Esophagus muscularis mucosa (tissue), 4 donors: ENCODE measurements at places on chromosomes 12 and 14.

DNA sequence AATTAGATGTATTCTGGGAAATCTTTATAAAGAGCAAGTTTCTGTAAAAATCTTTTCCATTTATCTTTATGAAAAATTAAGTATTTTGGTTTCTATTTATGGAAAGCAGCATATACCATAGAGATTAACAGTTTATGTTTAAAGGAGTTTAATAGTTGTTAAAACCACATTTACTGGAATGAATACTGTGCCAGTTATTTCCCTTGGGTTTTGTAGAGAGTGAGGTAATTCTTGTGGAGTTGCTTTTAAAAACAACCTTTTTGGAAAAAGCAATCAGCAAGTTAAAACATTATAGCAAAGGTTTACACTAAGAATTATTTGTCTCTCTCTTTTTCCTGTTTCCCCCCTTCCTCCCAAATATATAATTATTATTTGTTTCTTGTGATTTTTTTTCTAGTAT lies 34.9 kb downstream of the AEBP2 start:
- H3K27ac ChIP-seq, result no peak overlapping the region
- H3K4me3 ChIP-seq, result no peak overlapping the region
- no peak for DNase-seq

- no peak overlapping the region for H3K27ac ChIP-seq
- H3K4me3 ChIP-seq, result no peak overlapping the region
- H3K36me3 ChIP-seq, result no peaks in the 10 kb centered on the region
- no peaks in the 10 kb centered on the region for H3K4me1 ChIP-seq
These were observed 37.1 kb upstream of the AMN1 start for GRCh38 chr12:31765931-31766330.

DNA sequence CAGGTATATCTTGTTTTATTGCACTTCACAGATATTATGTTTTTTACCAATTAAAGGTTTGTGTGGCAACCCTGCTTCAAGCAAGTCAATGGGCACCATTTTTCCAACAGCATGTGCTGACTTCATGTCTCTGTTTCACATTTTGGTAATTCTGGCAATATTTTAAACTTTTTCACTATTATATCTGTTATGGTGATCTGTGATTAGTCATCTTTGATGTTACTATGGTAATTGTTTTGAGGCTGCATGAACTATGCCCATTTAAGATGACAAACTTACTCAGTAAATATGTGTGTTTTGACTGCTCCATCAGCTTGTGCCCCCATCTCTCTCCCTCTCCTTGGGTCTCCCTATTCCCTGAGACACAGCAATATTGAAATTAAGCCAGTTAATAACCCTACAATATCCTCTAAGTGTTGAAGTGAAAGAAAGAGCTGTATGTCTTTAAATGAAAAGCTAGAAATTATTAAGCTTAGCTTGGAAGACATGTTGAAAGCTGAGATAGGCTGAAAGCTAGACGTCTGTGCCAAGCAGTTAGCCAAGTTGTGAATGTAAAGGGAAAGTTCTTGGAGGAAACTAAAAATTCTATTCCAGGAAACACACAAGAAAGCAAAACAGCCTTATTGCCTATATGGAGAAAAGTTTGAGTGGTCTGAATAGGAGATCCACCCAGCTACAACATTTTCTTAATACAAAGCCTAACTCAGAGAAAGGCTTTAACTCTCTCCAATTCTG lies 365.1 kb downstream of the ATP23 start:
- H3K4me3 ChIP-seq, result no peak overlapping the region
- no peaks in the 10 kb centered on the region for H3K27me3 ChIP-seq
- H3K27ac ChIP-seq, result no peak overlapping the region
- peaks cover 16% of the 10 kb centered on the region for H3K4me1 ChIP-seq

- no peak for DNase-seq
- H3K4me3 ChIP-seq, result no peak overlapping the region
- H3K36me3 ChIP-seq, result no peaks in the 10 kb centered on the region
- H3K27ac ChIP-seq, result no peak overlapping the region
These were observed 456.9 kb downstream of the BCAT1 start for GRCh38 chr12:24491968-24492367.

- no peak for DNase-seq
- peak overlapping the region; percentile 91 for H3K4me3 ChIP-seq
- H3K27ac ChIP-seq, result peak overlapping the region; percentile 98
- peaks cover 40% of the 10 kb centered on the region for H3K36me3 ChIP-seq
- H3K27me3 ChIP-seq, result no peaks in the 10 kb centered on the region
These were observed 1.3 kb downstream of the ESYT1 start for GRCh38 chr12:56129206-56129941.

- peaks cover 31% of the 10 kb centered on the region for H3K4me1 ChIP-seq
- H3K36me3 ChIP-seq, result no peaks in the 10 kb centered on the region
- H3K4me3 ChIP-seq, result no peak overlapping the region
These were observed 177.4 kb upstream of the HIF1A start for GRCh38 chr14:61517911-61518384.

DNA sequence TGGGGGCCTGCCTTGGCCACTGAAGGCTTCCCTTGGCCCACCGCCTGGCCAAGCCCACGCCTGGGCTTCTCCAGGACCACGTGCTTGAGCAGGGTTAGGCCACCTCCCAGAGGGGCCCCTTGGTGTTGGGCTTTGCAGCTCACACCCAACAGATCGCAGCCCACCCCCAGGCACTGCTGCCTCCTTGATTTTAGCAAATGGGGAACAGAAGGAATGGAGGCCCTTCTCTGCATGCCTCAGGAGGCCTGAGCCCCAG lies 23.3 kb downstream of the RAB35 start:
- no peaks in the 10 kb centered on the region for H3K27me3 ChIP-seq
- no peak overlapping the region for H3K27ac ChIP-seq
- H3K4me3 ChIP-seq, result no peak overlapping the region

DNA sequence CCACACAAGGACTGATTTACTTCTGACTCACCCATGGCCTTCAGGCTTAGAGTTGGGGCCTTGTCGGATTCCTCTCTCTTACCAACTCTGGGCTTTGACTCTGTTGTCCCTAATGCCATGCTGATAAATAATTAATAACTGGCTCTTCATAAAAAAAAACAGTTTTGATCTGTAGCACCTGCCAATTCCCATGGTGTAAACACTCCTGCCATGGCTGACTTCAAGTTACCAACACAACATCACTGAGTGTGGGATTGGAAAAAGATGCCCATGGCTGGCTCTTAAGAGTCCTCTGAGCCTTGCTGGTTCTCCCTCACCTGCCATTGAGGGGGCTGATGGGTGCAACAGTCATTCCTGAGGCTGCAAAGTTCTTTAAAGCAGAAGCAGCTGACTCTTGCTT lies 104.8 kb downstream of the KIF26A start:
- H3K36me3 ChIP-seq, result no peaks in the 10 kb centered on the region
- no peaks in the 10 kb centered on the region for H3K27me3 ChIP-seq
- no peak for DNase-seq
- no peak overlapping the region for H3K4me3 ChIP-seq
- H3K27ac ChIP-seq, result no peak overlapping the region

DNA sequence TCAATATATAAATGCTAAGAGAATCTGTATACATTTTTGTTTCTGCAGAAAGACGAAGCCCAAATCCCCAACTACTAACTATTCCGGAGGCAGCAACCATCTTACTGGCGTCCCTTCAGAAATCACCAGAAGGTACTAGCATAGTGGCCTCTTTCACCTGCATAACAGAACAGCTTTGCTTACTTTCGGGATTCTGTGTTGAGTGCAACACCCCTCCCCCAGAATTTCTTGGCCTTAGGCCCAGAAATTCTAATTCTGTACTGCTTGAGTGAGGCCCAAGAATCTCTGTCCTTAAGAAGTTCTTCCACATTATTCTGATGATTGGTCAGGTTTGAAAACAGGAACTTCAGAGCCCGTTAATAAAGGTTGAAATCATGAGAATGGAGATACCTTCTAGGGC lies 2.9 kb downstream of the SPX start:
- H3K27me3 ChIP-seq, result no peaks in the 10 kb centered on the region
- no peaks in the 10 kb centered on the region for H3K36me3 ChIP-seq
- H3K4me1 ChIP-seq, result peaks cover 33% of the 10 kb centered on the region
- peak overlapping the region; percentile 20 for H3K27ac ChIP-seq

GRCh38 chr12:47281667-47282171 lies 202.0 kb upstream of the AMIGO2 start:
- H3K27me3 ChIP-seq, result no peaks in the 10 kb centered on the region
- no peak overlapping the region for H3K4me3 ChIP-seq
- peaks cover 14% of the 10 kb centered on the region for H3K4me1 ChIP-seq
- H3K36me3 ChIP-seq, result no peaks in the 10 kb centered on the region
- H3K27ac ChIP-seq, result no peak overlapping the region

DNA sequence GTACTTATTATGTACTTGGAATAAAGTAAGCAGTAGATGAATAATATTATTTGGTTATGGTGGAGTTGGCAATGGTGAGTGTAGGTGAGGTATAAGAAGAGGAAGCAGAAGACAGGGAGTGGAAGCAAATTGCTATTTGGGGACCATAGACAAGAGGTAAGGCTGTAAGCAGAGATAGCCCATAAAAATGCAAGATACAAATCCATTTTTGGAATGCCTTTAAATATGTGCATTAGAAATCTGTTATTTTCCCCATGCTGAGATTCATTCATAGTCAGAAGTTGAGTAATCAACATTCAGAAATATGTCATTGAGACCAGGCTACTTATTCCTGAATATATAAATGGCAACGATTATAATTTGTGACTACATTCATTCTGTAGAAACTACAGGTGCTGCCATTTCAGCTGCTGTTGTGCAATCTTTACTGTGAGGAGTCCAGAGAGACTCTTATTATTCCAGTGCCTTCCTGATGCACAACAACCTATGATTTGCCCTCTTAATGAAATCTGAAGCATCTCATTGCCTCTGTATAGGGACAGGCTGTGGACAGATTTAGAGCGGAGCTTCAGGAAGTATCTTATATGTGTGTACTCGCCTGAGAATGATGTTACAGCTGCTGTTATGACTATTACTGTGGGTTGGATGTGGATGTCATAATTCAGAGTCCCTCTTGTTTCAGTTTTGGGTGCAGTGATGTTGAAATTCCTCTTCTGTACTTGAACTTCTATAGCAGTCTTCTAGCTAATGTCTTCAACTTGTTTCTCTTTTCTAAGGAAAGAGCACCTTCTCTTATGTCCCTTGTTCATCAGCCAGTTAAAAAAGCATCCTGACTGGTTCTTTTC lies 173.8 kb downstream of the NAV3 start:
- H3K27ac ChIP-seq, result no peak overlapping the region
- H3K27me3 ChIP-seq, result no peaks in the 10 kb centered on the region
- no peaks in the 10 kb centered on the region for H3K36me3 ChIP-seq
- no peaks in the 10 kb centered on the region for H3K4me1 ChIP-seq

GRCh38 chr14:106812788-106813476 lies 1286.5 kb downstream of the TMEM121 start:
- H3K27ac ChIP-seq, result no peak overlapping the region
- peak; percentile 66 for DNase-seq
- H3K27me3 ChIP-seq, result no peaks in the 10 kb centered on the region
- no peak overlapping the region for H3K4me3 ChIP-seq

- H3K4me3 ChIP-seq, result no peak overlapping the region
- no peaks in the 10 kb centered on the region for H3K4me1 ChIP-seq
- no peaks in the 10 kb centered on the region for H3K36me3 ChIP-seq
- H3K27me3 ChIP-seq, result no peaks in the 10 kb centered on the region
These were observed 95.5 kb upstream of the SLC16A7 start for GRCh38 chr12:59500335-59500734.

- no peak for DNase-seq
- no peaks in the 10 kb centered on the region for H3K27me3 ChIP-seq
- peaks cover 91% of the 10 kb centered on the region for H3K4me1 ChIP-seq
- peak overlapping the region; percentile 82 for H3K27ac ChIP-seq
These were observed 115.0 kb downstream of the BTG1 start for GRCh38 chr12:92030618-92031017.

- H3K4me1 ChIP-seq, result peaks cover 47% of the 10 kb centered on the region
- H3K4me3 ChIP-seq, result peak overlapping the region; percentile 49
- peak overlapping the region; percentile 94 for H3K27ac ChIP-seq
- H3K36me3 ChIP-seq, result no peaks in the 10 kb centered on the region
- DNase-seq, result peak; percentile 97
- no peaks in the 10 kb centered on the region for H3K27me3 ChIP-seq
These were observed 18.8 kb upstream of the NR4A1 start for GRCh38 chr12:52032446-52032803.

DNA sequence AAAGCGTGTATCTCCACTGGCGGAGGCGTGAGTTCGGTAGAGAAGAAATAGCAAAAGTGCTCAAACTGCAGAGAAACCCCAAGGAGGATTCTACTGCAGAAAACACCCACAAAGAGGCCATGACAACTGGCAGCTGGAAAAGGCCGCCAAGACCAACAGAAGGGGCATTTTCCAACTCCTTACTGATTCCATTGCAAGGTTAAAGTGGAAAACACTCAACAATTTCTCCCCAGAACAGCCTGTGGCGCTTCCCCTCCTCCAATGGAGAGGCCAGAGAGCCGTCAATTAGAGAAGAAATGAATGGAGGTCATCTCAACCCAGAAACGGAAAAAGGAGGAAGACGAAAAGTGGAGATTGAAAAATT lies 618 bp upstream of the ANKRD52 start:
- no peak for DNase-seq
- peak overlapping the region; percentile 94 for H3K27ac ChIP-seq
- peaks cover 10% of the 10 kb centered on the region for H3K36me3 ChIP-seq
- H3K4me3 ChIP-seq, result peak overlapping the region; percentile 93

- H3K4me3 ChIP-seq, result no peak overlapping the region
- peaks cover 22% of the 10 kb centered on the region for H3K4me1 ChIP-seq
- no peaks in the 10 kb centered on the region for H3K36me3 ChIP-seq
- DNase-seq, result no peak
- H3K27me3 ChIP-seq, result no peaks in the 10 kb centered on the region
These were observed 16.0 kb downstream of the FNTB start for GRCh38 chr14:65002586-65003210.

GRCh38 chr12:89821896-89822295 lies 113.3 kb upstream of the ATP2B1 start:
- no peaks in the 10 kb centered on the region for H3K27me3 ChIP-seq
- H3K27ac ChIP-seq, result no peak overlapping the region
- H3K36me3 ChIP-seq, result no peaks in the 10 kb centered on the region
- DNase-seq, result no peak
- H3K4me3 ChIP-seq, result no peak overlapping the region

DNA sequence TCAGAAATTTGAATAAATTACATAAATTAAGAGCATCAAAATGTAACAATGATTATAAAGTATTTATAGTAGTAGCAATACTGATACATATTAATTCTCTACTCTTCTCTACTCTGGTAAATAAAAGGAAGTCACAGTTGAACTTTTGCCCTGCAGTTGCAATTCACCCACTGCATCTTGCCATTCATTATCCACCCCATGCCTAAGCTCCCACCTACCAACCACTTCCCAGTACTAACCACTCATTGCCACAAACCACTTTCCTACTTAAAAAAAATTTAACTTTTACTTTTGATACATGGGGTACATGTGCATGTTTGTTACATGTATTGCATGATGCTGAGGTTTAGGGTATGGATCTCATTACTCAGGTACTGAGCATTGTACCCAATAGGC lies 174.0 kb downstream of the RASSF9 start:
- H3K4me3 ChIP-seq, result no peak overlapping the region
- H3K27me3 ChIP-seq, result no peaks in the 10 kb centered on the region
- H3K27ac ChIP-seq, result no peak overlapping the region
- no peak for DNase-seq

GRCh38 chr12:5904441-5904840 lies 40.6 kb downstream of the ANO2 start:
- H3K4me1 ChIP-seq, result no peaks in the 10 kb centered on the region
- H3K27me3 ChIP-seq, result peaks cover 37% of the 10 kb centered on the region
- no peak overlapping the region for H3K27ac ChIP-seq
- H3K4me3 ChIP-seq, result no peak overlapping the region

- H3K27ac ChIP-seq, result peak overlapping the region; percentile 96
- H3K36me3 ChIP-seq, result peaks cover 51% of the 10 kb centered on the region
- H3K4me3 ChIP-seq, result no peak overlapping the region
- no peak for DNase-seq
These were observed 28.5 kb downstream of the CD9 start for GRCh38 chr12:6228535-6229223.

GRCh38 chr12:911191-911826 lies 38.2 kb downstream of the RAD52 start:
- H3K4me1 ChIP-seq, result peaks cover 22% of the 10 kb centered on the region
- DNase-seq, result no peak
- no peak overlapping the region for H3K27ac ChIP-seq
- H3K27me3 ChIP-seq, result no peaks in the 10 kb centered on the region
